ENCODE measurements at places on chromosomes 4 and X. TPM values are rescaled to one million over a fixed set of nuclear protein-coding genes. Genes with fewer than 3 reads are reported as not detected.

DNA sequence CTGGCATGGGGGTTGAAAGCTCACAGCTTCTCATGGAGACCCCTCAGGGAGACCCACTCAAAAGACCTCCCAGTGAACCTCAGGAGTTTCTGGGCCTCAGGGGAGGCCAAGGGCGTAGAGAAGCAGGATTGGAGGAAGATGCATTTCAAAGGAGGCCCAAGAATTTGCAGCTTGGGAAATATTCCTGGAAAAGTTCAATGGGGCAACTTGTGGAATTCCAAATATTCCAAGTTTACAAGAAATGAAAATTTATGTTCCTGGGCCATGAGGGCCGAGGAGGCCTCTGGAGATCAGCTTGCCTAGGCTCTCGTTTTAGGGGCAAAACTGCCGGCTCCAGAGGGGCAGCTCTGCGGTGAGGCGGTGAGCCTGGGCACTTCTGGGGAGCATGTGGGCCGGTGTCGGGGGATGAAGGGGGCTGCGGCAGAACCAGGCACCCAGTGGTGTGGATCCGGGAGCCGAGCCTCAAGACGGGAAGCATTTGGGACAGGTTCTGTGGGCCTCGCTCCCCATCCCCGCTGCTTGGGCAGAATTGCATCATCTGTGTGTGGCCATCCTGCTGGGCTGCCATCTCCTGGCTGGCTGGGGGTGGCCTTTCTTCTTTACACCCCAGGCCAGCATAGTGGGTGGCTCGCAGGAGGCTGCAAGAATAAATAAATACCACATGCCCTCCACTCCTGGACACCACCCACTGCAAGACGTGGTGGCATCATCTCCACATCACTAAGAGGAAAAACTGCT lies 54.6 kb upstream of the GPR78 start:
- no peak for DNase-seq
- H3K4me1 ChIP-seq, result no peaks in the 10 kb centered on the region
- no peak overlapping the region for H3K27ac ChIP-seq
- no peaks in the 10 kb centered on the region for H3K36me3 ChIP-seq

GRCh38 chr4:20356565-20356964 lies 104.9 kb downstream of the SLIT2 start:
- H3K4me1 ChIP-seq, result no peaks in the 10 kb centered on the region
- no peak overlapping the region for H3K4me3 ChIP-seq
- no peaks in the 10 kb centered on the region for H3K27me3 ChIP-seq
- DNase-seq, result no peak

GRCh38 chrX:137565921-137566745 lies at the start of gene ZIC3:
ZIC3 (plus strand) TSS chrX:137566127; CDS start chrX:137566692, 565 bp downstream.
- H3K36me3 ChIP-seq, result peaks cover 9% of the 10 kb centered on the region
- peaks cover 44% of the 10 kb centered on the region for H3K27me3 ChIP-seq
- H3K4me1 ChIP-seq, result peaks cover 6% of the 10 kb centered on the region
- H3K27ac ChIP-seq, result peak within 1 kb of the TSS; percentile 47

- DNase-seq, result no peak
- no peaks in the 10 kb centered on the region for H3K27me3 ChIP-seq
- H3K27ac ChIP-seq, result no peak overlapping the region
- H3K4me3 ChIP-seq, result no peak overlapping the region
- H3K36me3 ChIP-seq, result no peaks in the 10 kb centered on the region
Measured at GRCh38 chr4:17109126-17109525, 210.7 kb upstream of the LDB2 start.

DNA sequence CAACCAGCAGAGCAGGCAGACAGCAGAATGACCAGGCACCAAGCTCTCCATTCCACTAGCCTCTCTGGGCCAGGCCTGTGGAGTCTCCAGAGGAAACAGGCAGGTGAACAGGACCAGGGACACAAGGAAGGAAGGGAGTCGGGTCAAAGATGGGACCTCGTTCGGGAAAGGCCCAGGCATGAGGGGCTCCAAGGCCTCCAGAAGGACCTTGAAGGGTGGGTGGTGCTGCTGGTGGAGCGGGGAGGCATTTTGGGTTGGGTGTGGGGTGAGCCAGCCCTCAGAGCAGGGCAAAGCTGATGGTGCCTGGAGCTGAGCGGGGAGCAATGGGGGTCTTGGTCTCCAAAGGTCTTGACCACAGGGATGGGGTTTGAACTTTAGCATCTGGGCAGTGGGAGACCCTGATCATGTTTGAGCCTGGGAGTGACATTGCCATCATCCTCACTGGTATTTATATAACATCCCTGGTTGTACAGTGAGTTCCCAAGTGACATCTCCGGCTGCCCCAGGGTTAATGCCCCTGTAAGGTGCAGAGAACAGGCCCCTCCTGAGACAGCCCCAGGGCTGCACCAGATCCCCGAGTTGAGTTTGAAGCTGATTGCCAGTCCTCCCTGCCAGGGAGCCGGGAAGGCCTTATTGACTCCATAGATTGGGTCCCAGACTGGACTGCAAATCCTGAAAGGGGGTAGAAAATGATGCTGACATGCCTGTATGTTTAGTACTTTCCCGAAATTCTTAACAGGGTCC lies 52.7 kb downstream of the PSAPL1 start:
- no peak overlapping the region for H3K4me3 ChIP-seq
- no peak overlapping the region for H3K27ac ChIP-seq
- no peak for DNase-seq
- H3K4me1 ChIP-seq, result no peaks in the 10 kb centered on the region
- no peaks in the 10 kb centered on the region for H3K36me3 ChIP-seq

DNA sequence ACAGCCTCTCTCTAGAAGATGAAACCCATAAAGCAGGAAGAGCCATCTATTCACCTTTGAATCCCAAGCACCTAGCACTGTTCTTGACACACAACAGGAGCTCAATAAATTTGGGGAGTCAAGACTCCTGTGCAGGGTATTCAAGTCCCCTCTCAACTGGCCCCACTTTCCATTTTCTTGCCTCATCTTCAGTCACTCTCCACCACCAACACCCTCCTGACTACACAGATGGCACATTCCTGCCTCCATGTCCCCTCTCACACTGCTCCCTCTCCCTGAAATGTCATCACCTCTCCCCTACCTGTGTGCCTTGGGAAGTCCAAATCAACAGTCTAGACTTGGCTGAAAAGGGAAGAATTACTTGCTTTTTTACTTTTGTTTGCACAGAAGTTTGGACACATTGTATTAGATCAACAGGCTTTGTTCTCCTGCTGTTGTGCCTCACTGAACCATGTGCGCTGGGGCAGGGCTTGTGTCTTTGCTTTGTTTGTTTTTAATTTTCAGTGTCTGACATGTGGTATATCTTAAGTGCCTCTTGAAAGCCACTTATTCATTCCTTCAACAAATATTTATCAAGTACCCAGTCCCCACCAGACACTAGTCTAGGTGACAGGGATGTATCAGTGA lies 85.1 kb downstream of the APBB2 start:
- peaks cover 2% of the 10 kb centered on the region for H3K27me3 ChIP-seq
- H3K36me3 ChIP-seq, result no peaks in the 10 kb centered on the region
- H3K27ac ChIP-seq, result no peak overlapping the region
- H3K4me3 ChIP-seq, result no peak overlapping the region
- no peaks in the 10 kb centered on the region for H3K4me1 ChIP-seq

GRCh38 chrX:9626379-9626778 lies 139.3 kb downstream of the GPR143 start:
- no peaks in the 10 kb centered on the region for H3K27me3 ChIP-seq
- no peak overlapping the region for H3K27ac ChIP-seq
- no peak overlapping the region for H3K4me3 ChIP-seq
- no peak for DNase-seq
- peaks cover 5% of the 10 kb centered on the region for H3K36me3 ChIP-seq

DNA sequence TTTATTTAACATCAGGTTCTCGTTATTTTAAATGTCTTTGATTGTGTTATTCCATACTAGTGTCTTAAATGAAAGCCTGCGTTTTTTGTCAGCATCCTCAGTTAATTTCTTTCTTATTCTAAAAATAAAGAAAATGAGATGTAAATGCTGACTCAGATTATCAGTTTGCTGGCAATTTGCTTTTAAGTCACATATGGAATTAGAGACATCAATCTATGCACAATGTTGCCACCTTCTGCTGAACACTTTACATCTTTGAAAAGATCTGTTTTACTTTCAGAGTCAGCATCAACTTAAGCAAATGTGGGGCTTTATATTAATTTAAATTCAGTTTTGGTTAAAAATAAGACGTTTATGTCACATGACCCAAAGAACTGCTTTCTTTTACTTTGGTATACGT lies 99.2 kb downstream of the ADGRL3 start:
- H3K27ac ChIP-seq, result no peak overlapping the region
- no peaks in the 10 kb centered on the region for H3K27me3 ChIP-seq
- H3K4me3 ChIP-seq, result no peak overlapping the region
- no peaks in the 10 kb centered on the region for H3K36me3 ChIP-seq
- no peaks in the 10 kb centered on the region for H3K4me1 ChIP-seq

- peaks cover 6% of the 10 kb centered on the region for H3K27me3 ChIP-seq
- DNase-seq, result no peak
- H3K4me1 ChIP-seq, result peaks cover 10% of the 10 kb centered on the region
- no peaks in the 10 kb centered on the region for H3K36me3 ChIP-seq
Measured at GRCh38 chr4:7900334-7900909, 39.2 kb downstream of the AFAP1 start.

DNA sequence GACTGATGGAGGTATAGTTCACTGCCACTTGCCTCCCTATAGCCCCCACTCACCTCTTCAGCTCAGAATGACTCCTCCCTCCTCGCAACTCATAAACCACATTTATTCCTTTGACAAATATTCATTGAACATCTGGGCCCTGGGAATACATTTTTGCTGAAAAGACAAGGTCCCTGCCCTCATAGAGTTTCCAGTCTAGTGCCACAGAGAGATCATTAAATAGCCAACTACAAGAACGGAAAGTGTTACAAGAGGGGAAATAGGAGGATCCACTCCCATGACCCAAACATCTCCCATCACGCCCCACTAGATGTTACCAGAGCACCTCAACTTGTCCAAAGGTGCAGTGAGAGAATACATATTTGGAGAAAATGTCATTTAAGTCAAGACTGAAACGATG lies 3.2 kb upstream of the KLF3 start:
- no peak overlapping the region for H3K4me3 ChIP-seq
- H3K27me3 ChIP-seq, result peaks cover 5% of the 10 kb centered on the region
- H3K36me3 ChIP-seq, result peaks cover 9% of the 10 kb centered on the region
- H3K27ac ChIP-seq, result no peak overlapping the region
- DNase-seq, result no peak

- no peaks in the 10 kb centered on the region for H3K27me3 ChIP-seq
- no peak overlapping the region for H3K4me3 ChIP-seq
- no peak for DNase-seq
- no peaks in the 10 kb centered on the region for H3K36me3 ChIP-seq
- no peaks in the 10 kb centered on the region for H3K4me1 ChIP-seq
- no peak overlapping the region for H3K27ac ChIP-seq
Measured at GRCh38 chrX:3445806-3446490, 99.5 kb upstream of the MXRA5 start.

DNA sequence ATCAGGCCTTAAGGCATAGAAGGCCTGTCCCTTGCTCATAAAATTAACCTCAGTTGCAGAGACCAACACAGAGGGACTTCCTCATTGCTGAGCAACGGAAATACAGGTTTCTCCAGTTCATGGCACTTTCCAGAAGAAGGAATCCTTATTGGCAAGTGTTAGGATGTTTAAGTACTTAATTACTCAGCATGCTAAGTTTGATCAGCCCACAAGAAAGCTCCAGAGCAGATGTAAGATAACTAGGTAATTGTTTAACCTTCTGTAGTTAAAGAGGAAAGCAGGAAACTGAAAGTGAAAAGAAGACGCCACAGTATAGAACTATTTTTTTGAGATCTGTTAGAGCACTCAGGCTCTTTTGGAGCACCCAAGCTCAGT lies 33.5 kb downstream of the SMS start:
- H3K36me3 ChIP-seq, result peaks cover 45% of the 10 kb centered on the region
- no peaks in the 10 kb centered on the region for H3K27me3 ChIP-seq
- H3K27ac ChIP-seq, result peak overlapping the region; percentile 95
- no peak for DNase-seq

- H3K27me3 ChIP-seq, result no peaks in the 10 kb centered on the region
- no peak overlapping the region for H3K4me3 ChIP-seq
- H3K4me1 ChIP-seq, result no peaks in the 10 kb centered on the region
- no peak overlapping the region for H3K27ac ChIP-seq
Measured at GRCh38 chr4:167544391-167544790, 310.1 kb upstream of the SPOCK3 start.

- no peaks in the 10 kb centered on the region for H3K4me1 ChIP-seq
- H3K27me3 ChIP-seq, result no peaks in the 10 kb centered on the region
- no peak overlapping the region for H3K27ac ChIP-seq
- no peaks in the 10 kb centered on the region for H3K36me3 ChIP-seq
- DNase-seq, result no peak
Measured at GRCh38 chr4:20347531-20347930, 95.8 kb downstream of the SLIT2 start.

DNA sequence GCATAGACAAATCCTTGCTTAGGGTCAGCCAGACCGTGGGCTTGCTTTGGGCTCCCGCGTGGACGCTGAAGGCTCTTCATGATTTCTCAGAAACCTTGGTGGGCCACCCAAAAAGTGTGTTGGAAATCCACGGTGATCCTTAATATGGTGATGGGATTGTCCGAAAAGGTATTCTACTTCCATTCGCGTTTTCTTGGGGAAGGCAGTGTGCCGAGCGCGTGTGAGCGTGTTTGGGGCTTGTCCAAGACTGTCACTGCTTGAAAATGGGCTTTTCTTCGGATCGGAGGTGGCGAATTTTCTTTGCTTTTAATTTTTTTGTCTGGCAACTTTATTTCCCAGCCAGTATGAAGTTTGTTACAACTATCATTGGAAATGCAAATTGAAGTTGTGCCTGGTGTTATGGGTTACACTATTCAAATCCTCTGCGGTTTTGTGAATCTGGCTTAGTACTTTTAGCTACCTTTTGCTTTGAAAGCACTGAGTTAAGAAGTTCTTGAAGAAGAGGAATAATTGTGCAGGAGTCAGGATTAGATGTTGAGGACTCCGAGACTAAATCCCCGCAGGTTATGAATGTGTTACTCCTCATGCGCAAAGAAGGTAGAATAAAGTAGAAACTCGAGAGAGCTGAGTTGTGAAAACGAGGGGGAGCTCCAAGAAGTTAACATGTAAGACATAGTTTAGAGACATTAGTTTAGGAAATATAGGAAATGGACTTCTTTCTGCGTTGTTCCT lies 3.2 kb downstream of the SPRY1 start:
- H3K36me3 ChIP-seq, result peaks cover 66% of the 10 kb centered on the region
- H3K27me3 ChIP-seq, result no peaks in the 10 kb centered on the region
- peaks cover 49% of the 10 kb centered on the region for H3K4me1 ChIP-seq
- H3K27ac ChIP-seq, result peak overlapping the region; percentile 90
- no peak for DNase-seq
- H3K4me3 ChIP-seq, result peak overlapping the region; percentile 86

GRCh38 chr4:68954126-68954525 lies 2.5 kb upstream of the UGT2A3 start:
- no peaks in the 10 kb centered on the region for H3K4me1 ChIP-seq
- H3K27me3 ChIP-seq, result no peaks in the 10 kb centered on the region
- H3K27ac ChIP-seq, result no peak overlapping the region
- no peak overlapping the region for H3K4me3 ChIP-seq
- no peaks in the 10 kb centered on the region for H3K36me3 ChIP-seq

Gene KIAA1210
- not detected for total RNA-seq

Gene NPY1R
- total RNA-seq, result not detected

Gene TEX11
- total RNA-seq, result not detected

Gene TTC29
- total RNA-seq, result not detected

Gene FGF13
- total RNA-seq, result not detected

Gene TAF9B
- 16.6 TPM for total RNA-seq

Measured in activated CD8-positive, alpha-beta T cell treated with anti-CD3 and anti-CD28 coated beads, Interleukin-2, amount 10 ng/mL, durations not matched to agents 7 days and 5 days (primary cell).